Esophagus squamous epithelium (tissue), 5 donors: ENCODE measurements at places on chromosomes 7 and 10.

- no peak for DNase-seq
These were observed 210.8 kb upstream of the PFKP start for GRCh38 chr10:2856598-2856997.

DNA sequence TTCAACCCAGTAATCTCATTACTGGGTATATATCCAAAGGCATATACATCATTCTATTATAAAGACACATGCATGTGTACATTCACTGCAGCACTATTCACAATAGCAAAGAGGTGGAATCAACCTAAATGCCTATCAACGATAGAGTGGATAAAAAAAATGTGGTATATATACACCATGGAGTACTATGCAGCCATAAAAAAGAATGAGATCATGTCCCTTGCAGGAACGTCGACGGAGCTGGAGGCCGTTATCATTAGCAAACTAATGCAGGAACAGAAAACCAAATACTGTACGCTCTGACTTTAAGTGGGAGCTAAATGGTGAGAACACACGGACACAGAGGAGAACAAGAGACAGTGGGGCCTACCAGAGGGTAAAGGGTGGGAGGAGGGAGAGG lies 105.5 kb downstream of the SLC25A13 start:
- no peak for DNase-seq

DNA sequence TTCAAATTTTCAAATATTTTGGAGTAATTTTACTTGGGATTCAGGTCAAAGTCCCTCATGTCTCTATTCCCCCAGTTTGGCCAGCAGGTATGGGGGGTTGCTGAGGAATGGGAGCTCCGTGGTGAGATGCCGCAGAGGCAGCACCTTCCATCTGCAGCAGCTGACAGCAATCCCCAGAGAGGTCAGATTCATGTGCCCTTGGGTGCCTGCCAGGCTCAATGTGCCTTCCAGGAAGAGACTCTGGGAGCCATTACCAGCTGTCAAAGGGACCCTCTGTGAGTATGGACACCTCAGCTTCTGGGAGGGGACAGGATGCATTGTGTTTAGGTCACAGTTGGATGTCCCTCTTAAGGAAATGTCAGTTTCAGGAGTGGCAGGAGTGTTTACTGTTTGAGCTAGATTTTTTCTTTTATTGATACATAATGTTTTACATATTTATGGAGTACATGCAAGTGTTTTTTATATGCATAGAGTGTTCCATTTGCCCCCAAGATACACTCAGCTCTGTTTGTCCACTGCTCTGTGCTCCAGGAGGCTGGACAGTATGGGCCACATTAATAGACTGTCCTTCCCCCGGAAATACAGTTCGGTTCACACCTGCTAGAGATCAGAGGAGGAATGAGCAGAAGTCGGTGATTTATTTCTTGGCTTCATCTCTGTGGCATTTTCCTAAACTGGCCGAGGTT lies 75.3 kb upstream of the GRB10 start:
- DNase-seq = no peak

- DNase-seq = no peak
These were observed 113.6 kb downstream of the ADCY1 start for GRCh38 chr7:45687721-45688120.

GRCh38 chr7:122316467-122317388 lies 12.2 kb upstream of the FEZF1 start:
- no peak for DNase-seq

DNA sequence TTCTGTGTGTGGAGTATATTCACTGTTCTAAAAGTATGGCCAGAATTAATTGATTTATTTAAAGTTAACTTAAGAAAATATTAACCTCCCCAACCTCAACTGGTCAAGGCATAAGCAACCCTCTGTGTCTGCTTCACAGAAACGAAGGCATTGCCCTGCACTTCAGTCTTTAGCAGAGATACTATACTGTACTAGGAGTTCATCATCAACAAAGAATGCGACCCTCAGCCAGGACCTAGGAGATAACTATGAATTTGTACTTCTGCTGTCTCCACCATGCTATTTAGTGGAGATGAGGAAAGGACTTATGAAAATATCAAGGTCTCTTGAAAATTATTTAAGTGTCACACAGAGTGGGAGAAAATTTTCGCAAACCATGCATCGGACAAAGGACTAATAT lies 35.7 kb upstream of the SEMA3D start:
- no peak for DNase-seq

DNA sequence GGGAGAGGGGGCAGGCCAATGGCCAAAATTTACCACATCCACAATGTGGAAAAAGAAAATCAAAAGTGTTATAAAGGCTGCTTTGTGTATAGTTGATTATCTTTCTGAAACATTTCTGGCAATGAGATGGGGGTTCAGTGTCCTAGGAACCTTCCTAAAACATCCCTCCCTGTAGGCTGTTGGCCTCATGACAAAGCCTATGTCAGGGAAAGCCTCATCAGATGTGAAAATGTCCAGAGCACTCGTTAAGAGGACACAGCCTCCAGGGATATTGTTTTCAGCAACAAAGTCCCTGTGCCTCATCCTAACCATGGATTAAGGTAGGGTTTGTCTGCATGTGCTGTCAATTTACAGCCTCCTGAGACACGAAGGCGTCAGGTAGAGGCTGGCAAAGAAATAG lies 17.0 kb downstream of the SUN3 start:
- DNase-seq = no peak

DNA sequence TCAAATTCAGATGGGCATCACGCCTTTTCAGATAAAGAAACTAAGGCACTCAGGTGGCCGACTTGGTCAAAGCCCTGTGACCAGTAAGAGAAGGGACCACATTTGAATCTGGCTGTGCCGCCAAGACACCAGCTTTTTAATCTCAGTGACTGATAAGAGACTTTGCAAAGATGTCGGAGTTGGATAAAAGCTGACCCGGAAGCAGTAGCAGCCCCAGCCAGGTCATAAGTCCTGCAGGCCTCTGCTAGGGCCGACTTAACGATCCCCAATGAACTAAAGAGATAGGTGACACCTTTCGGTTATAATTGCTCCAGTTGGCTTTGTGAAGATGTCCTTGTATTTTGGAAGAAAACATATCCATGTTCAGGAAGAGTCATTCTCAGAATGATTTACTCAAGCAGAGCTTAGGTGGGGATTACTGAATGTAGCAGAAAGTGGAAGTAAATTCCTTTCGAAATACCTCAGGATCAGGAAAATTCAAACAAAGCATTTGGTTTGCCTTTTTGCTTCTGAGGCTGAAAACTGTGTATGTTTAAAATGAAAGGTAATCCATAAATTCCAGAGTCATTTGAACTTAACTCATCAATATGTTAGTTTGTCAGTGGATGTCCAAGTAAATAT lies 164.2 kb upstream of the PITRM1 start:
- DNase-seq = no peak

GRCh38 chr10:80492848-80493521 lies 38.9 kb downstream of the TSPAN14 start:
- DNase-seq = no peak

DNA sequence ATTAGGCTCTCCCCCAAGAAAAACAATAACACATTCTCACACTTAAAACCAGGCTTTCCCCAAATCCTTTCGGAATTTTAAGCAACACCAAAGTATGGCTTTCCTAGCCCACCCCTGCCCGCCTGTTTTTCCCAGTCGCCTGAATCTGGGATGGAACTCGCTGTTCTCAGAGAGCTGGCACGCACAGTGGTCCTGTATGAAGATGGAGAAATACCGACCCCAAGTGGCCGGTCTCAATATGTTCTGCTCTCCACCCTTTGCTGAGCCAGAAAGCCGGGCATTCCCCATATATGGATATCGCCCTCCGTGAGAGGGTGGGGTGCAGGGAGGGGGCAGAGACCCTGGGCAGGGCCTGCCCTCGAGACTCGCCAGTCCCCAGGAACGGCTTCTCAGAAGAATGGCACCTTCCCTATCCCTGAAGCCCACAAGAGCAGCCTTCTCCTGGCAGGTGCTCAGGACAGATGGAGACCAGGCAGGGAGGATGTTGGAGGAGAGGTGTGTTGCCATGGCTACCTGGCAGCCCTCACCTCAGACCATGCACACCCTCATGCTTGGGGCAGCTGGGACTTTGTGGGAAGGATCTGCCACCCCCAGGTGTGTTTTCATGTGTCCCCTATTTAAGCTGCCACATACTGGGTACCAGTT lies 3.4 kb downstream of the TACR2 start:
- no peak for DNase-seq

DNA sequence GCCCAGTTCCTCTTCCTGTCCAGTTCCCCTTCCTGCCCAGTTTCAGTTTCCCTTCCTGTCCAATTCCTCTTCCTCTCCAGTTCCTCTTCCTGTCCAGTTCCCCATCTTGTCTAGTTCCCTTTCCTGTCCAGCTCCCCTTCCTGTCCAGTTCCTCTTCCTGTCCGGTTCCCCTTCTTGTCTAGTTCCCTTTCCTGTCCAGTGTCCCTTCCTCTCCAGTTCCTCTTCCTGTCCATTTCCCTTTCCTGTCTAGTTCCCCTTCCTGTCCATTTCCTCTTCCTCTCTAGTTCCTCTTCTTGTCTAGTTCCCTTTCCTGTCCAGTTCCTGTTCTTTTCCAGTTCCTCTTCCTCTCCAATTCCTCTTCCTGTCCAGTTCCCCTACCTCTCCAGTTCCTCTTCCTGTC lies 68.1 kb upstream of the ADCY1 start:
- DNase-seq = no peak

DNA sequence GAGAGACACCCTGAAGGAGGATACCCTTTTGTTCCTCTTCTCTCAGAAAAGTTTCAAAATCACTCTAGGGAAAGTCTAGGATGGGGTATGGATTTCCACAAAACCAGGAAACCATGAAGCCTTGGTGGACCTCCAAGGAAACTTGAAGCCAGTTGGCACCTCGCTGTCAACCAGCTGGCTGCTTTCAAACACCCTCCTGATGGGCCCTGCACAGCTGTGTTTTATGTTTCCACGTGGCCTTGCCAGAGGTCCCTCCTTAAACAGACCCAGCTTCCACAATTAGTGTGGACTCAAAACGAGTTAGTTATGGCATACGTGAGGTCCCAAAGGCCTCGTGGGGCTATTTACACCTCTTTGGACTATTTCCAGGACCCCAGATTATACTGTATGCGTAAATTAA lies 5.9 kb downstream of the PPP1R3A start:
- no peak for DNase-seq

- DNase-seq = no peak
These were observed 23.5 kb upstream of the MEOX2 start for GRCh38 chr7:15709978-15710377.

DNA sequence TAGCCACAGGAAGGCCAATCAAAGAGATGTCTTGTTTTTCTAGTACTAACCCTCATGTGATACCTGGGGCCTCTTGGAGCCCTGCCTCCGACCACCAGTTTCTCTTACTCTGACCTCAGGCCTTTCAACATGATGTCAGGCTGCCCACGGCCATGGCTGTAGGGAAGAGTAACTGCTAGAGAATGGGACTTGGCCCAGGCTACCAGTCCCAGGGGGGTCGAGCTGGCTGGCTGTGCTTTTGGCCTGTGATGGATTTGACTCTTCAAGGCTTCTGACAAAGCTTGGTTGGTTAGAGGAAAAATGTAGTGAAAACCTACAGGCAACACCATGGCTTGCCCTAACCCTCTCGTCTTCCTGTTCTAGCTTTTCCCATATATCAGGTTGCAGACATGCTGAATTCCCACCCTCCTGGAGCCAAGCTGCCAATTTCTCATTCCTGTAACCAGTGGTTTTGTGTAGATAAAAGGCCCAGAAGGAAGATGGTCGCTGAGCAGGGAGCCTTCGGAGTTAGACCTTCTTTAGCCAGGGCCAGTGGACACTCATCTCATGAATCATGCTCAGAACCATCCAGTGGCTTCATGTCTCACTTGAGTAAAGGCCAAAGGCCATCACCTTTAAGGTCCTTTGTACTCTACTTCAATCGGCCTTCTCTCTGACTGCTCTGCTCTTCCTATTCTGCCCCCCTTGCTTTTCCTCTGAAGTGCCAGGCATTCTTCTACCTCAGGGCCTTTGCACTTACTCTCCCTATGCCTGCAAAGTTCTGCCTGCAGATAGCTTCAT lies 19.7 kb downstream of the SUFU start:
- DNase-seq = no peak

- DNase-seq = no peak
These were observed 31.6 kb downstream of the RBM33 start for GRCh38 chr7:155676052-155676451.

DNA sequence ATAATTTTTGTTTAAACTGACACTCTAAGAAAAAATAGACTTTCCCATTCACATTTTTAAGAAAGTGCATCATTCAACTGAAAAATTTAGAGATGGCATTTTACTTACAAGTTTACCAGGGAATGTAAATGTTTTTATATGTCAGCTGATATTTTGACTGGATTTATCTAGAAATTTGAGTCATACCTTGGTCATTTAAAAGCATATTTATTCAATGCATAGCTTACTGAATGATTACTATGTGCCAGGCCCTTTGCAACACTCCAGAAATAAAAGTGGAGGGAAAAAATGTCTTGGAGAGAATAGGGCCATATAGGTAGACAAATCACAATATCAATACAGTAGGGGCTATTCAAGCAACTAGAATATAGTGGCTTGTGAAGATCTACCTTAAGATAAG lies 98.4 kb upstream of the FAM3C start:
- DNase-seq = no peak

DNA sequence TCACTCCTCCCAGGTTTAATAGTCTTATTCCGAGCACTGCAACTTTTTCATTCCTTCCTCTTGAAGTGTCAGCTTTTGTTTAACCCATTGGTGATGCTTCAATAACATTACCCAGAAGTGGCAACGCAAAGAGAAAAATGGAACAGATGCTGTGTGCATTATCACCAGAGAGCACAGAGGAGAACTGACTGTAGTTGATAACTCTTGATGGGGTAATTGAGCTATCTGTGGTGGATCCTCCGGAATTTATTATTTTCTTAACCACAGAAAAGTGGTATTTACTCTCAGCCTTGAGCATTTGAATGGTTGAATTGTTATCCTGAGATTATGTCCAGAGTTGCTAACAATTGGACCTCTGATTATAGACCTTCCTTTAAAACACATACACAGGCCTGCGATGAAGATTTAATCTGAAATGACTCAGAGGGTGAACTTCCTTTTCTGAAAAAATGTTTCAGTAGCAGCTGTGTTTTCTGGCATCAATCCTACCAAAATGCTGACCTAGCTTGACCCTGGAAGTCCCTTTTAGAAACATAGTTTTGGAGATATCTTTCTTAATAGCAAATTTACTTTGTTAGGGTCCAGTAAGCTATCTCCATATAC lies 1584.4 kb upstream of the LRRTM3 start:
- DNase-seq = no peak

- no peak for DNase-seq
These were observed 696 bp downstream of the GIMAP4 start for GRCh38 chr7:150567871-150568301.

DNA sequence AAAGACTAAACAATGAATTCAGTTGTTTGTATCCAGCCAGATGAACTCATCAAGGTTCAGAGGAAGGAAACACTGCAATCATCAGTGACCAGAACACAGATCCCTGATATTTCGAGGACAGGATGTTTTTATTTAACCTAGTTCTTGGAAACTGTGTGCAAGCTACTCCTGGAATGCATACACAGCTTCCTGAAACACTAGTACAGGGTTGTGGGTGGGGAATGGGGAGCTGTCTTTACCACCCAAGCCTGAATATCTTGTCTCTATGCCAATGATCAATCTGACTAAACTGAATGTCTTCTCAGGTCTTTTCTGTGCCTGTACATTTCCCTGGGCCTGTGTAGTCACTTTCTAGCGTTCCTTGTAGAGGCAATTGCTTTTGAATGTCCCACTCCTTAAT lies 374.6 kb downstream of the CALN1 start:
- no peak for DNase-seq
